ENCODE measurements at places on chromosomes 11 and 22.
A peak's percentile ranks its signal among the peaks of the same experiment; 100 is the strongest.

- DNase-seq, result peak; percentile 39
Measured at GRCh38 chr11:135033540-135033939, 621.5 kb upstream of the B3GAT1 start.

DNA sequence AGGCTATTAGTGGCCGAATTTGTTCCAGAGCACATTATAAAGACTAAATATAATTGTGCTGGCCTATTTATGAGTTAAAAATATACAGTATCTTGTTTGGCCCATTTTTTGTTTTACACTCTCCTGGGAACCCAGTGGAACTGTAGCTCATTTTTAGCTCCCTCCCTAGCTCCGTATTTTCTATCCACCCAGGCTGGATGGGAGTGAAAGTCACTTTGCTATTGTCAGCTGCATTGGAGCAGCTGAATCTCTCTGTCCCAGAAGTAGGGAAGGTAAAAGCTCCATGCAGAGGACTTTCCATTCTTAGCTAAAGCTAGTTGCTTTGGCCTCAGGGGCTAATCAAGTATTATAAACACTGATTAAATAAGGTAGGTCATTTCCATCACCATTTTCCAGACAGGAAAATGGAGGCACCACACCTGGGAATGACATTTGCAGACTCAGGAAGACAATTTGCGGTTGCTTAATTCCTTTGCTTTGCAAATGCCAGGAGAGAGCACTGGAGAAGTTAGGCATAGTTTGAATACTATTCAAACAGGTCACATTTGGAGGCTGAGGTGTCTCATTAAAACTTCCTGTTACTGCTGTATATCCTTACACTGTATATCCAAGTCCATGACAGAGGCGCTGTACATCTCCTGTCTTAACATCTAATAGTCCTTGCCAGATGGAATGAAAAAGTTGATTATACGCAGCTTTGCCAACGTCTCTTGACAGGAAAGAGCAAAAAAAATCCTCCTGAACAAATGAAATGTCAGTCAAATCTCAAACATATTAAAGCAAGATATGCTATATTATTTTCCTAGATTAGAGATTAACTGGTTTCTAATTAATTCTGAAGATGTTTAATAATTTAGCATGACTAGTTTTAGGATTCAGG lies 338.1 kb upstream of the KIRREL3 start:
- no peak for DNase-seq

DNA sequence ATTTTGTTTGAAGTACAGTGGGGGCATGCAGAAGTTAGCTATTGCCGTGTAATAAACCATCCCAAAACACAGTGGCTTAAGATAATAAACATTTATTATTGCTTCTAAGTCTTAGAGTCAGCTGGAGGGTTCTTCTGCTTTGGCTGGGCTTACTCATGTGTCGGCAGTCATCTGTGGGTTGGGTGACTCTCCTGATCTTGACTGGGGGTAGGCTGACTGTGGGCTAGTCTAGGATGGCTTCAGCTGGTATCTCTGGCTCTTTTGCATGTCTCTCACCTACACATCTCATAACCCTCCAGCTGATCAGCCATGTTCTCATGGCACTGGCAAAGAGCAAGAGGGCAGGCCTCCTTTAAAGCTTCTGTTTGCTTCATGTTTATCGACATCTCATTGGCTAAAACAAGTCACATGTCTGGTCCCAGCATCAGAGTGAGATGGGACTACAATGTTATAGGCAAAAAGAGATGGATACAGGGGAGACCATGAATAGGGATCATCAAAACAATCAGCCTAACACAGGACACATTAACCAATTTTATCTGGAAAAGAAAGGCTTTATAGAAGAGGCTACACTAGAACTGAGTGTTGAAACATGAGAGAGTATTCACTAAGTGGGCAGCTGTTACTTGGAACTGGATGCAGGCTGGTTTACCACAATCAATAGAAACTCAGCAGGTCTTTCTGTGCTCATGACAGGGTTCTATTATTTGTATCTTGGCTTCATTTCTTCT lies 5.1 kb downstream of the LRRC51 start:
- DNase-seq, result peak; percentile 53

DNA sequence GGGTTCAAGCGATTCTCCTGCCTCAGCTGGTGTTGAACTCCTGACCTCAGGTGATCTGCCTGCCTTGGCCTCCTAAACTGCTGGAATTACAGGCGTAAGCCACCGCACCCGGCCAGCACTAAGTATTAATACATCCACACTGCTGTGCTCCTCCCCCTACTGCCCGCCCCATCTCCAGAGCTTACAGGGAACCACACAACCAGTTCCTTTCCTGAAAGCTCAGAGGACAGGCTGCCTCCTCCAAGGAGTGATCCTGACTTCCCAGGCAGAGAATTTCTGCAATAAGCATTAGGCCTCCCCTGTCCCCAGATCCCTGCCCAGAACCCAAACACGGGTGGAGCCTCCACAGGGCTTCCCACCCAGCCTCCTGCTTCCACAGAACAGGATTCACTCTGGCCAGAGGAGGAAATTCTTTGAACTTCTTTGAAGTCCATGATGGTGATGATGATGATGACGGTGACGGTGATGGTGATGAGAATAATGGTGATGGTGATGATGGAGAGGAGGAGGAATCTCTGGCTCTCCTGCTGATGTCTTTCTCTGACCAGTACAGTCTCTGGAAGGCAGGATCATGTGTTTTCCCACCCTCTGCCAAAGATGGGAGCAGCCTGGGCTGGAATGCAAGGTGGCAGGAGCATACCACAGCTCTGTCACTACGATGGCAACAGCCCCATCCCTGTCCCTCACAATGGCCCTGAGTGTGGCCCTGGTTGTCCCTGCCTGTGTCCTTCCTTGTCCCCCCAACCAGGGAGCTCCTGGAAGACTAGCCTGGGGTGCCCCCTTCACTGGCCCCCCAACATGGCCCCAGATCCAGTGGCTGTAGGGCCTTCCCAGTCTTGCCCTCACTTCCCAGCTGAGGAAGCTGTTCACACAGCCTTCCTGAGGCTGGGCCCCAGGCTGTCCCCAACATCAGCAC lies 33.5 kb upstream of the CSNK1E start:
- no peak for DNase-seq

- no peak for DNase-seq
Measured at GRCh38 chr11:134742224-134742612, 330.2 kb upstream of the B3GAT1 start.

DNA sequence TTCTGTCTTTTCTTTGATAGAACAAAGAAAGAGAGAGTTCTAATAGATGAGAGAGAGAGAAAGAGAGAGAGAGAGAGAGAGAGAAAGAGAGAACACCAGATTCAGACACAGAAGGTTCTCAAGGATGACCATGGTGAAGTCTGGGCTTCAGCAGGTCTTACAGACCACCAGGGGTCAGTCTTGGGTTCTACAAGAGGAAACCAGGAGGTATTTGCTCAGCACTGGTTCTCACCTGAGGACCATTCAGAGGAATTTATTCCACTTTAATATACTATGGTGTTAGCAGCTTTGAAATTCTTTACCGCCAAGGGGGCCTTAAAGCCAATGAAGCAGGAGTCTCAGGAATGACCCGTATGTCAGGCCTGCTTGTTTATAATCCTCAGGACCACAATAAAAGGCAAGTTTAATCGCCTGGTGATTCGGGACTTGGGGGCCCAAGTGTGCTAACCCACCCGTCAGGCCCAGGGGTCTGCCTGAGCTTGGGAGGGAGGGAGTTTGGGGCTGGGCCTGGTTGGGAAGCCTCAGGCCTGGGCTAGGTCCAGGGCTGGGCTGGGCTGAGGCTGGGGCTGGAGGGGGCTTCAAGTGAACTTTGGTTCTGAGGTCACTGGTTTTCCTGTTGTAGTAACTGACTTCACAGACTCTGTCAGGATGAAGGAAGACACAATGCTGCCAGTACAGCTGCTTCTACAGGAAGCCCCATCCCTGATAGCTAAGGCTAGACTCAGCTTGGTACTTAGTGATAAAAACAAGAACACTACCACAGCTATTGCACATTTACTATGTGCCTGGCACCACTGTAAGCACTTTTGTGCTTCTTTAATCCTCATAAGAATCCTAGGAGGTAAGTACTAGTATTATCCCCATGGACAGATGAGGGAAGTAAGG lies 179.2 kb upstream of the ZBED5 start:
- peak; percentile 84 for DNase-seq

DNA sequence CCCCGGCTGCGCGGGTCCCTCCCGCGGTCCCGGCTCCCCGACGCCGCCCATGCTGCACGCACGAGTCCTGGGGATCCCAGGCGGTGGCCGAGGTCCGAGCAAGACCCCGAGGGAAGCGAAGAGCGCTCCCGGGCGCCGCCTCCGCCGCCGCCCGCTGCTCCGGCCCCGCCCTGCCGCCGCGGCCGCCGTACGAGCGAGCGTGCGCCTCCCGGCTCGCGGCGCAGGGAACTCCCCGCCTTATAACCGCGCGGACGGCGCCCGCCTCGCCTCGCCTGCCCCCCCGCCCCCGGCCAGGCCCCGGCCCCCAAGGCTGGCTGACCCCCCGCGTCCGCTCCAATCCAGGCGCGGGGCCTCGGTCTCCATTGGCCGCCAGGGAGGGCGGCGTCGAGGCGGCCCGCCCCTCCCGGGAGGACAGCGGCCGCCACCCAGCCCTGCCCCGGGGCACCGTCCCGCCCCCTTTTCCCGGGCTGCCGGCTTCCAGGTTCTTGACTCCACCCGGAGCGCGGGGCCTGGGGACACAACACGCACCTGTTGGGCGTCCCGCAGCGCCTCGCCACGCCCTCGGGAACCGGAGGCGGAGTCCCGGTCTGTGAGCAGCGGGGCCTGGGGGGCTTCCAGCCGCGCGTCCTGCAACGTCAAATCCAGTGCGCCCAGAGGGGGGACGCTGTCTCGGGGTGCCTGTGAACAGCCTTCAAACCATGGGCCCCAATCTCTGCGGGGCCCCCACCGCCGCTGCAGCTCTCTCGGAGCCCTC lies at the start of gene FADS3:
FADS3 (minus strand) TSS at position 215 of the 754 bp plus-strand sequence; CDS start at position 51, 164 bp downstream.
- peak; percentile 98 for DNase-seq

GRCh38 chr11:47373876-47374719 lies 4.2 kb downstream of the SPI1 start:
- peak; percentile 81 for DNase-seq

- no peak for DNase-seq
Measured at GRCh38 chr11:18590571-18590970, 2.0 kb upstream of the UEVLD start.

GRCh38 chr11:73931039-73931645 lies 19.7 kb upstream of the DNAJB13 start:
- peak; percentile 84 for DNase-seq

DNA sequence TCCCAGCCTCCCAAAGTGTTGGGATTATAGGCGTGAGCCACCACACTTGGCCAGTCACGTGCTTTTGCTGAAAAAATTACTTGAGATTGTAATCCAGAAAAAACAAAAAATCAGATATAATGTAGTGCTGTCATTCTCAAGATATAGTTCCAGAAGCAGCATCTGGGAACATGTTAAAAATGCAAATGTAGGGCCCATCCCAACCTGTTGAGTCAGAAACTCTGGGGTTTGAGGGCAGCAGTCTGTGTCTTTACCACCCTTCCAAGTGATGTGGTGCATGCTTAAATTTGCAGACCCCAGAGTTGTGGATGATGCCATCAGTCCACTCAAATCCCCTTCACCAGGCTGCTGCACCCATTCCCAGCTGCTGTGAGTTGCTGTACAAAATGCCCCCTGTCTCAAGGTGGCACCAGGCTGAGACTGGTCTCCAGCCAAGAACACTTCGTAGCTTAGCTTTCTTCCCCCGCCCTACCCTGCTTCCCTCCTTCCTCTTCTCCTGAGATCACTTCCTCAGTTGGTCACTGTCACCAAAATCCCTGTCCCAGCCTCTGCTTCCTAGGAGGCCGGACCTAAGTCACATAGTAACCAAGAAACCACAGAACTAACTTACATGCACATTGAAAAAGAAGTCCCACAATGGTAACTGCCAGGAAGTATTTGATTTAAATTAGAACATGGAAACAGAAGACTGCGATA lies 18.2 kb upstream of the ARRB1 start:
- DNase-seq, result no peak

- no peak for DNase-seq
Measured at GRCh38 chr11:8709002-8709672, 26.5 kb downstream of the RPL27A start.

- no peak for DNase-seq
Measured at GRCh38 chr22:19962909-19963806, 21.5 kb upstream of the TXNRD2 start.

DNA sequence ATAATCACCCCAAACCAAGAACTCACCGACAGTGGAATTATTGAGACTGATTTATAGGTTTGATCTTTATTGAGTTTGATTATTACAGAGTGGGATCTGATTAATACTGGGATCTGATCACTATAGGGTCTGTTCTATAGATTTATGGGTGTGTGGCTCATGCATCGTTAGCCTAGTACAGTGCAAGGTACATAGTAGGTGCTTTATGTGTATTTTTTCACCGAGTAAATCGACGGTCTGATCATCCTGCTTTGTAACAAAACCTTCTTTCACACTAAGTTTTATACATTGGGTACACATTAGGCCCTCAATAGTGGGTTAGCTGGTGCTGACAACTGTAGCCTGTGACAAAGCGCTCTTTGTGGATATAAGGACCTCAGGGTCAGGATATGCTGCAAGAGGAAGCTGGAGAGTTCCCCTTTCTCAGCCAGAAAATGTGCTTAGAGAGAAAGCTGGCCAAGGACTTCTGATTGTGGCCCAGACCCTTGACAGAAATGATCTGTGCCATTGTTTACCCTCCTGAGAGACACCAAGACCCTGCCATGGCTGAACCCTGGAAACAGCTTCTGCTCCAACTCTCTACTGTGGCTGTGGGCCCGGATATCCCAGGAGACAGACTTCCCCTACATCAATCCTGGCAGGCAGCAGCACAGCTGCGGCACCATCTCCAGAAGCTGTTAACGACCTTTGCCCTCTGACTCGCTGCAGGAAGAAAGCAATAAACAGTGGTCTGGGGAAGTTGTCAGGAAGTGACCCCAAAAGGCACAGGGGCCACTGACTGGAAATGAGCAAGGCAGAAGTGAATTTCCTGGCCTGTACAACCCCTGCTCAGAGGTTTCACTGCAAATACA lies 16.1 kb upstream of the TPP1 start:
- DNase-seq, result peak; percentile 64

GRCh38 chr11:1157645-1158591 lies at the start of gene MUC5AC:
MUC5AC (plus strand) TSS chr11:1157953; CDS start chr11:1158000, 47 bp downstream.
- DNase-seq, result peak; percentile 47

DNA sequence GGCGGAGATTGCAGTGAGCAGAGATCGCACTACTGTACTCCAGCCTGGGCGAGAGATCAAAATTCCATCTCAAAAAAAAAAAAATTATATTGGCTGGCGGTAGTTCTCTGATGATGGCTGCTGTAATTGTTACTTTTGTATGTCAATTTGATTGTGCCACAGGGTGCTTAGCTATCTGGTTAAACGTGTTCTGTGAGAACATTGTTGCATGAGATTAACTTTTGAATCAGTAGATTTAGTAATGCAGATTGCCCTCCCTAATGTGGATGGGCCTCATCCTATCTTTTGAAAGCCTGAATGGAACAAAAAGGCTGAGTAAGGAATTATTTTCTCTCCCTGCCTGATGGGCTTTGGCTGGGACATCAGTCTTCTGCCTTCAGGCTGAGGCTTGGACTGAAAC lies 654.2 kb downstream of the OPCML start:
- no peak for DNase-seq

- no peak for DNase-seq
Measured at GRCh38 chr11:68806931-68807844, 34.5 kb downstream of the CPT1A start.

- no peak for DNase-seq
Measured at GRCh38 chr22:25101986-25102385, 97.7 kb upstream of the CRYBB3 start.

All from NCI-H69 (cell line).